ENCODE measurements at places on chromosomes 6 and 20.
A peak's percentile ranks its signal among the peaks of the same experiment; 100 is the strongest.

GRCh38 chr6:158283304-158283980, 28.8 kb upstream of the TULP4 start:
- DNase-seq: no peak

GRCh38 chr20:38434301-38434741, 807 bp downstream of the SNHG17 start:
- peak; percentile 3 for DNase-seq

GRCh38 chr20:23820493-23820892, 6.0 kb downstream of the CST2 start:
- DNase-seq: no peak

- no peak for DNase-seq
Measured at GRCh38 chr6:148422085-148422484, 79.4 kb downstream of the SASH1 start.

DNA sequence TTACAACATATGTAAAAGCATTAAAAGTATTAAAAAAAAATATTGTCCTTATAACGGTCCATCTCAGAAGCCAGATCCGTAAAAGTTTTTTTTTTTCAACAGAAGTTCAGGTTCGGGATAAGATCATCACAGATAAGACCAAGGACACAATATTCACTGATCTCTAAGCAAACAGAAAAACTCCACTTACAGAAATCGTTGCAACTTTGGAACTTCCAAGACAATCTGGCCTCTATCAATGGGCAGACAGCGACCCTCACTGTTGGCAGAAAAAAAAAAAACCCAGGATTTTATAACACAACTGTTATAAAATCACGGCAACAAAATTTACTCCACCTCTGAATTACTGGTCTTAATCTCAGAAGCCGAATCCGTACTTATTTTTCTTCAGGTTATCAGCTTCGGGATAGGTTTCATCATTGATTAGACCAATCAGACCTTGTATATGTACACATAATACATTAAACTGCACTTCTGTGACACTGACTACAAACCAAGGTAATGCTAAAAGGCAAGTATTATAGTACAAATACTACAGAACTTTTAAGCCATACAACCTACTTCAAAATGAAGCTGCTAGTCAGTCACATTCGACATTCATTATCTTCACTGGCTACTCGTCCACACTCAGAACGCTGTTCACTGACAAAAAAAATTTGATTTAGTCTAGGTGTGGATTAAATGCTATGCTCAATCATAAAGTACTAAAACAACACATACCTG, 34.7 kb upstream of the SYNCRIP start:
- no peak for DNase-seq

GRCh38 chr6:44133003-44133931, 5.9 kb downstream of the TMEM63B start:
- no peak for DNase-seq

DNA sequence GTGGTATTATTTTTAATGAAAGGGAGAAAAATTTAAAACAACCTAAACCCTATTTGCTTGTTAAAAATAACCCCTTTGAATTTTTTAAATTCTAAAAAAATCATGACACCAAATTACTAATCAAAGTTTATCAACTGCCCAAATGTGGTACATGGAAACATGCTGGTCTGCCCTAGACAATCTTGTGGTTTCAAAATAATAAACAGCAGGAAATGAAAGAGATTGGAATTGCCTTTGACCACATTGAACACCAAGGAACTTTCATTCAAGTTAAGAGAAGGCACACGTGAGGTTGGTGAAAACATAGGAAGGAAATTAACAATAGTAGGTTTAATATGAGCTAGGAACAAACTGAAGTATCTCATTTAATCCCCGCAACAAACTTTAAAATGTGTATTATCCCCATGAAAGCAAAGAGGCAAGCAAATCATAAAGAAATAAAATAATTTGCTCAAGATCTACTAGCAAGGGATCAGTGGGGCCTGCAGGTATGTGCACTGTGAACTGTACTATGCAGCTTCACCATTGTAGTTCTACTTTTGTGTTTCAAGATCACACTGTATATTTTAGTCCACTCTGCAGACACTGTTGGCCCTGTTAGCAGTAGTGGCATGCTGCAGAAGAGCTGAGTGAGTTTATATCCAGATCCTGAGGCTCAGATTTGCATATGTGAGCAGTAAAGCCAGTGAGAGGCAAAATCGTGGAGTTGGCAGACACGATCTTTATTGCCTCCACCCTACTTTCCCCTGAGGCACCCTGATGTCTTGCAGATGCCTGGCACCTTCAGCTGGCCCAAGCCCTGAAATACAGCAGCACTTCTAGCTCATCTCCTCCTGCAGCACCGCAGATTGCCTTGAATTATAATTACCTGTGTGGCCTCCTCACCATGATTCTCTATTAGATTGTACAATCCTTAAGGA, 157.8 kb upstream of the TENT5A start:
- no peak for DNase-seq

DNA sequence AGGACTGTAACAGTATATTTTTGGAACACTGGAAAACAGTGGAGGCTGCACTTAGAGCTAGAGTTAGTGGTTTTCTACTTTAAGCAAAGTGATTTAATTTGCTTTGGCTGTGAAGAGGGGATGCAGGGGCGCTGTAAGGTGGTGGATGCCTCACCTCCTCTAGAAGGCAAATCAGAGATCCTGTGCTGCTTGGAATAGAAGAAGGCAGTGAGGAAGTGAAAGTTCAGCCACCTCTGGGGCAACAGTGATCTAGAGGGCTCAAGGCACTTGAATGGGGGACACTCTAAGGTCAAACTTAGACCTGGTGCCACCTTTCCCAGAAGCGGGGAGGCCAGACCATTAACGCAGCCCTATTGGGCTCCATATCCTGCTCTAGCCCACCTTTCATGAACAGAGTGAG, 19.0 kb upstream of the SNRPB2 start:
- DNase-seq: no peak

GRCh38 chr6:3791526-3792203, 40.2 kb upstream of the PXDC1 start:
- DNase-seq: no peak

DNA sequence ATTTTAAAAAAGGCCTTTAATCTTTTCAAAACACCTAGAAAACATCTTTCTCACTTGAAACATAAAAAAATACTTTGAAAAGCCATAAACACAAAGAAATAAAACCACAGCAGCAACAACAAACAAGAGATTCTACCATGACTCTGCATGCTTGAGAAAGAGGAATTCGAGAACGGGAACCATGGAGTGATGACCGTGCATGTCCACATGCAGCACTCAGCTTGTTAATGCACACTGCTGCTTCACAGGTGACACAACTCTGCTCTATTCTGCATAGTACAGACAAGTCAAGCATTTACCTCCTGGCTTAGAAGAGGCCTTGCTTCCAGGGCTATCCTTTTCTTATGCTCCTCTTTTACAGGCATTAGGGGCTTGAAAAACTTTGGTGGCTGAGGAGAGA, 64.9 kb upstream of the NUP153 start:
- no peak for DNase-seq

GRCh38 chr6:142942805-142943227, 2.2 kb downstream of the HIVEP2 start:
- no peak for DNase-seq

GRCh38 chr6:125310994-125311649, 9.4 kb upstream of the HDDC2 start:
- DNase-seq: peak; percentile 42

- no peak for DNase-seq
Measured at GRCh38 chr6:136326038-136326553, 36.5 kb upstream of the BCLAF1 start.

- DNase-seq: no peak
Measured at GRCh38 chr6:86030875-86031274, 388.2 kb upstream of the SYNCRIP start.

- DNase-seq: peak; percentile 21
Measured at GRCh38 chr20:36093025-36093803, 61.3 kb upstream of the EPB41L1 start.

DNA sequence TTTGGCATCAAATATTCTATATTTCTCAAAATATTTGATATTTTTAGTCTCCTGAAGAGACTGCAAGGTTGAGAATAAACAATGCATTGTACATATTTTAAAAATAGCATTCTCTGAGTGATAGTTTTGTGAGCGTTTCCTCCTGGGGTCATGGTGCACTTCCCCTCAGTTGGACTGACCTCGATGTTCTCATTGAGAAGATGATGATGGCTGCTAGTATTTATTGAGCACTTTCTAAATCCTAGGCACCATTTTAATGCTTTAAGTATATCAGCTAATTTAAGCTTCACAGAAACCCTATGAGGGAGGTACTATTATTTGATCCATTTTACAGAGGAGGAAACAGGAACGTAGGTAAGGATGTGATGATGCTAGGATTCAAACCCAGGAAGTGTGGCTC, 18.2 kb downstream of the DSE start:
- no peak for DNase-seq

GRCh38 chr6:39669207-39669972, 55.8 kb downstream of the KIF6 start:
- no peak for DNase-seq

DNA sequence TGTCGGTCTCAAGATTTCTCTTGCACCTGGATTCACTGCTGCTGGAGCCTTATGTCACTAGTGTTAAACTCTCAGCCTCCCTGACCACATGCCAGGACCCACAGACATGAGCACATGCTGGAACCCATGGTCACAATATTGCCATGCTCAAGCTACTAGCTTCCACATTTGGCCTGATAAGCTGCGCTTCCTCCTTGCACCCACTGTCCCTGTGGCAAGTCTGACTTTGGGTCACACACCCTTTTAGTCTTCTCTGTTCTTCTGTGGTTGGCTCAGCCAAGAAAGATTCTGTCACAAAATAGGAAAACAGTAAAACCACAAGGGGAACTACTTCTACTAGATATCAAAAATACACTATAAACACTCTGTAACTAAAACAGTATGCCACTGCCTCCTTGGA, 68.9 kb upstream of the HDAC2 start:
- no peak for DNase-seq

GRCh38 chr6:155223646-155224451, 40.0 kb upstream of the CLDN20 start:
- peak; percentile 31 for DNase-seq

All from CD8-positive, alpha-beta memory T cell (primary cell).